ENCODE measurements at places on chromosomes 3 and 15. TPM values are rescaled to one million over a fixed set of nuclear protein-coding genes. Genes with fewer than 3 reads are reported as not detected.

Gene SLC27A2
- total RNA-seq = not detected

Gene EBLN2
- 1.3 TPM for total RNA-seq

Gene WDR72
- total RNA-seq = not detected

Gene CFAP161
- not detected for total RNA-seq

Gene TMEM40
- total RNA-seq = not detected

Gene NISCH
- total RNA-seq = 43.8 TPM

Gene MLF1
- 9.0 TPM for total RNA-seq

Gene RHOA
- 418 TPM for total RNA-seq

Gene TM6SF1
- 0.60 TPM for total RNA-seq

Gene SLC28A1
- total RNA-seq = not detected

All from pericardium fibroblast (primary cell).